Muscle of back (tissue), 13 donors: ENCODE measurements at places on chromosomes 6 and 20.

DNA sequence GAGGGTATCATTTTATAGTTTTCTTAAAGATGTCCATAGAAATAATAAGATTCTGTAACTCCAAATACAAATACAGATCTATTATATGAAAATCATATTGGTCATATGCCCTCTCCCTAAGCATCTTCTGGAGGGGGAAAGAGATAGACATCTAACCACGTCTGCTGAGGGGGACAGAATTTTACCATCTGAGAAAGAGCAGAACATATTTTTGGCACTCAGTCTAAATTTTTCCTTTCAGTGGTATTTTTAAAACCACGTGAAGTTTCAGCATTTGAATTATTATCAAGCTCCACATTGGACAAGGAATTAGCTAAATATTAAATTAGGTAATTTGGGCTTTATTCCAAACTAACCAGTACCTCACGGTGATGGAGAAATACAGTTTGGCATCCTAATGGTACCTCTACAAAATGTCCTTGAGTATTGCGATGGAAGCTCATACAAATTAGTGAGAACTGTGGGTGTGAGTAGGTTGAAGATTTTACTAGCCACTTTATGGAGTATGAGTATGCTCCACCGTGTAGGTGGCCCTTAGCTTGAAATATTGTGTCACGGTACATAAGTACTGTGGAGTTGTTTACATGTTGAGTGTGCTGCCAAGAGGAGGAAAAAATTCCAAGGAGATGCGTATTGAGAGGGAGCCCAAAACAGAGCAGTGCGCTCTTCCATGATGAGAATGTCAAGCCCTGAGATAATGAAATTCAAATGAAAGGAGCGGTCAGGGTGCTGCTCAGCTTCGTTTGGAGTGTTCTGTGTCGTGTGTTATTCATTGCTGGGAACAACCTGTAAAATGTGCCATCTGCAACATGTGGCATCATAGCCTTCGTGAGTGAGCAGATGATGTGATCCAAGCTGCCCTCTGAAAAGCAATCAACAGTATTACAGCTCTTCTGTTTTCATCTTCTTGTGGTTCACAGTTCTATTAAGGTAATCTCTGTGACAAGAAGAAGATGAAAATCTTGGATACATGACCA, 48.4 kb upstream of the PHACTR2 start:
- peak; percentile 26 for DNase-seq

DNA sequence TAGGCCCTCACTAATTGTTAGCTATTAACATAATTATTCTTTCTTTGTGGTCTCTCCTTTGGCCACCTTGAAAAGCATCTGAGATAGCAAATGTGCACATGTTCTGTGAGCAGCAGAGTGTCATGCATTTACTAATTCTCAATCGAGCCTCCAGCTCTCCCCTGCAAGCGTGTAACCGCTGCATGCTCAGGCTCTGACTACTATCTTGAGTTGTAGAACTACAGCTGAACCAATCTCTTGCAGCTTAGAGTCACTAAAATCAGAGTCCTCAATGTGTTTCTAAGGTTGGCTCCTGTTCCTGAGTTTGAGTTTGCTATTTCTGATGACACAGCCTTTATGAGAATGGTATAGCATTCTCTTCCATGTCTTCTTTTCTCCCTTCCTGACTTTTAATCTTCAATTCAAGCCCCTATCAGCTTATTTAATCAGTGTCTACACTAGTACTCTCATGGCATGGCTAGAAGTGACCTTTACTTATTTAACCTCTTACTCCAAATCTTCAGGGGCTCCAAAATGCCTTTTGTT, 65.5 kb downstream of the PPP1R3G start:
- no peak for DNase-seq

DNA sequence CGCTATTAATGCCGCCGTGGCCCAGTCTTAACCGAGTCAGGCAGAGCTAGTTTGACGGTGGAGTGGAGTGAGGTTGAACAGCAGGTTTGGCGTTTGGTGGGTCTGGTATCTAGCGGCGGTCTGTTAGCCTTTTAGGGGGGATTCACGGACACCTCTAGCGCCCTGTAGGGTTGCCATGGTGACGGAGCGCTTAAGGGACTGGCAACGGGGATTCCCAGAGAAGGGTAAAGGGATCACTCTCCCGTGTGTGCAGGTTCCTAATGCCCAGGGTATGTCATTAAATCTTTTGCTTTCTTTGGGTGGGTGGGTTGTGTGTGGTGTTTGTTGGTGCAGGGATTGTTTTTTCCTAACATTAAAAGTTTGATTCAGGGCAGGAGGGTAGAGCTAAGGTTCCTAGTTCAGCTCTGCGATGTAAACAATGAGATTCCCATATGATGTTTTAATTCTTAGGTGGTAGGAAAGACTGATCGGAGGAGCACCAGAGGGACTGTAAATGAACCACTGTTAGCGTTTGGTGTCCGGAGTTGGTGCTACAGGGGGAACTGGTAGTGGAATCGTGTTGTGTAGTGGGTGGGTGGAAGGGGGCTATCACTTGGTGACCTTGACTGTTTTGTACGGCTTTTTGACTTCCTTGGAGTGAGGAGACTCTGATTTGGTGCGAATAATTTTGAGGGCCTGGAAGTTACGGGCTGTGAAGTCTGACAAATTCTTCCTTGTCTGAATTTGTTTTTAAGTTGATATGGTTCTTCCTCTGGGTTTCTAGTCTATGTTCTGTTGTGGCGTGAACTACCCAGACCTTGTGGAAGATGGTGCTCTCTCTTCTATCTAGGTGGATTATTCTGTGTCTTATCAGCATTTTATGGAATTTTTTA, 5.0 kb downstream of the BRD2 start:
- DNase-seq, result peak; percentile 37

- DNase-seq, result no peak
Measured at GRCh38 chr6:83908813-83909212, 49.3 kb downstream of the CYB5R4 start.

GRCh38 chr6:62286470-62286843, 432 bp upstream of the KHDRBS2 start:
- no peak for DNase-seq

GRCh38 chr20:30949761-30950160, 307.7 kb upstream of the DEFB115 start:
- no peak for DNase-seq

- DNase-seq, result peak; percentile 37
Measured at GRCh38 chr20:5056801-5057599, 55.7 kb upstream of the SLC23A2 start.

- DNase-seq, result peak; percentile 19
Measured at GRCh38 chr20:46990017-46990595, 95.5 kb downstream of the EYA2 start.

GRCh38 chr6:108714766-108715414, 133.3 kb upstream of the ARMC2 start:
- peak; percentile 67 for DNase-seq

- DNase-seq, result no peak
Measured at GRCh38 chr20:20331817-20332216, 36.1 kb upstream of the INSM1 start.

- DNase-seq, result peak; percentile 19
Measured at GRCh38 chr6:32854376-32855178, 585 bp downstream of the PSMB9 start.

- no peak for DNase-seq
Measured at GRCh38 chr6:30836957-30837356, 47.4 kb upstream of the DDR1 start.

GRCh38 chr6:17278289-17279063, 2.7 kb upstream of the RBM24 start:
- DNase-seq, result no peak

- DNase-seq, result no peak
Measured at GRCh38 chr6:134182528-134182927, 130.1 kb upstream of the SLC2A12 start.

DNA sequence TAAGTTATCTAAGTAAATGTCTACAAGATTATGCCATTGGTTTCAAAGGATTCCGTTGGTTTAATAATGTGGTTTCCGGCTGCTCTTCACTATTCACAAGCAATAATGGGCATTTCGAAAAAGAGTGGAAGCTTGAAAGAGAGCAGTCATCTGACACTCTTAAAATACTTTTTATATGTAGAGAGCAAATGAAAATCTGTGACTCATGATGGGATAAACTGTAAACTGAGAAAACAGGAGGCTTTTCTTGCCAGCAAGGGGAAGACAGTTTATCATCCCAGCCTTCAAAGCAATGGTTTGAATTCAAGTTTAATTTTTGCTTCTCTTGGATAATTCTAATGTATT, 145.7 kb downstream of the KHDC1L start:
- no peak for DNase-seq

DNA sequence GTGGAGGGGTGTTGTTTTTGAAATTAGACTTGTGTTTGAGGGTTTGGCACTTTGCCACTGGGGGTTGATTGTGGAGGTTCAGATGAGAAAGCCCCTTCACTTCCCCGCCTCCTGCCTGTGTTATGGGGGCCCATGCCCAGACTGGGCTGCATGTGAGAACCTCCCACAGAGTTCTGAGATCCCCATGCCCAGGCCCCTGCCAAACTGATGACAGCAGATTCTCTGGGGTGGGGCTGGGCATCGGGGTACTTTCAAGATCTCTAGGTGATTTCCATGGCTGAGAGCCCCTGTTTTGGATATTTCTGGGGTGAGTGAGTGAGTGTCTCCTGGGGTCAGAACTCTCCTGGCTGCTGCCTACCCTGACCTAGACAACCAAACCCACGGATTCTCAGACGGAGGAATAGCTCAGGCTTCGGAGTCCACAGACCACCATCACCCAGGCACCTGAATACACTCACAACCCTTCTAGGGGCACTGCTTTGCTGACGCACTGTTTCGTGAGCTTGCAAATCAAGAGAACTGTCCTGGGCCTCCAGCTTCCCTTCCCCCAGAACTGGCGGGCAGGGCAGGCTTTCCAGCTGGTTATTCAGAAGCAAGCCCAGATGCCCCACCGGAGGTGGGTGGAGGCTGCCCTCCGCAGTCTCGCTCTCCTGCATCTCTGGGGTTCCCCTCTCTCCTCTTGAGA, 6.3 kb downstream of the BCAS1 start:
- DNase-seq, result no peak

GRCh38 chr20:57804470-57805250, 94.8 kb upstream of the PMEPA1 start:
- no peak for DNase-seq

- no peak for DNase-seq
Measured at GRCh38 chr6:118810420-118811027, 83.4 kb upstream of the ASF1A start.

DNA sequence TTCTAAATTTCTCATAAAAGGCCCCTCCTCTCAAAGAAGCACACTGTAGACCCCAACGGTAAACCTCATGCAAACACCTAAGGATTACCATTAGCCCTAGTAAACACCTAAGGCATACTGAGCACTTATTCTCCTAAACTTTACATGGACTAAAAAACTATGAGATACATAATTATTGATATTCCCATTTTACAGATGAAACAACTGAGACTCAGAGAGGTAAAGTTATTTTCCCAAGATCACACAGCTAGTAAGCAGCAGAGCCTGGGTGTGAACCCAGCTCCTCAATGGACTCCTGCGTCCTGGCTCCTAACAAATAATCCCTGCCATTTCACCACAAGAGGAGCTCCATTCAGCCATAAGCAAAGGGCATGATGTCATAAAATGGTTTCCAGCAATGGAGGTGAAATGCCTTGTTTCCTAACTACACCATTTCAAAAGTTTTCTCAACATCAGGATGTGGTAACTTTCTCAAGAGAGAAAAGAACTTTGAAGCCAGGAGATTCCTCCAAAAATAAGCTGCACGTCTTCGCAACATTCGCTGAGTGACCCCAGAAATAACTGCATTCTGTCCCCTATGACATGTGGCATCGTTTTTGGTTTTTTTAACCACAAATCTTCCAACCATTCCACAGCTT, 4.1 kb downstream of the ATP9A start:
- DNase-seq, result no peak

GRCh38 chr20:58898629-58899408, 46.3 kb downstream of the GNAS start:
- DNase-seq, result no peak

GRCh38 chr6:144268794-144269349, 16.3 kb upstream of the UTRN start:
- DNase-seq, result no peak

DNA sequence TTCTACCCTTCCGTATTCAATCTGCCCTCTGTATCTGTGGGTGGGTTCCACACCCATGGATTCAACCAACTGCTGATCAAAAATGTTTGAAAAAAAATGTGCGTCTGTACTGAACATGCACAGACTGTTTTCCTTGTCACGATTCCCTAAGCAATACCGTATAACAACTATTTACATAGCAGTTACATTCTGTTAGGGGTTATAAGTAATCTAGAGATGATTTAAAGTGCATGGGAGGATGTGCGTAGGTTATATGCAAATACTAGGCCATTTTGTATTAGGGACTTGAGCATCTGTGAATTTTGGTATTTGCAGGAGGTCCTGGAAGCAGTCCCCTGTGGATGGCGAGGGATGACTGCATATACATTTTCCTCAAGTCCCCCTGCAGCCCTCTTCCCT, 486.9 kb downstream of the PREX1 start:
- no peak for DNase-seq

- DNase-seq, result no peak
Measured at GRCh38 chr20:370151-370600, 10.4 kb upstream of the TRIB3 start.

DNA sequence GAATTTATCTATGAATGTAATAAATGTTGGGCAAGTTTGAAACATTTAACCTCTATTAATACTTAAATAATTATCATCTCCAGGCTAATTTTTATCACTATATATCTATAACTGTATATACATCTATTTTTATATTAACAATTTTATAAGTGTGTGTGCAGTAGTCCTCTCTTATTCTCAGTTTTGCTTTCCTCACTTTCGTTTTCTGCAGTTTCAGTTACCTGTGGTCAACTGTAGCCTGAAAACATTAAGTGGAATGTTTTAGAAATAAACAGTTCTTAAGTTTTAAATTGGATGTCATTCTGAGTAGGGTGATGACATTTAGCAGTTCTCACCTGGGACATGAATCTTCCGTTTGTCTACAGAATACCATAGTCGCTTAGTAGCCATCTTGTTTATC, 379.4 kb upstream of the MAN1A1 start:
- DNase-seq, result no peak

DNA sequence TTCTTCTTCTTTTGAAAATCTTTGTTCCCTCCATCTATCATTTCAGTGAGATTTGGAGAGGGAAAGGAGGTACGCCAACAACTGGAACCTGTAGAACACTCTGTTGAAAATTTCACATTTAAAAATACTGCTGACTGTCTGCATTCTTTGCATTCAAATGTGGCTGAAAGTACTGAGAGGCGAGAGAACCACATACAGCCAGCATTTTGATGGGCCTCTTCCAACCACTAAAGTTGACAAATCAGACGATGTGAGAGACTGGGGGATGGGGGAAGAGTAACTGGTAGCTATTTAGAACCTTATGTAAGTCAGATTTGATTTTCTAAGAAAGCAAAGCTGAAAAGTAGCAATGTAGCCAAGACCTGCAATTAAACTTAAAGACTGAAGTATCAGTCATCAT, 77.5 kb downstream of the FKBP5 start:
- DNase-seq, result peak; percentile 52

DNA sequence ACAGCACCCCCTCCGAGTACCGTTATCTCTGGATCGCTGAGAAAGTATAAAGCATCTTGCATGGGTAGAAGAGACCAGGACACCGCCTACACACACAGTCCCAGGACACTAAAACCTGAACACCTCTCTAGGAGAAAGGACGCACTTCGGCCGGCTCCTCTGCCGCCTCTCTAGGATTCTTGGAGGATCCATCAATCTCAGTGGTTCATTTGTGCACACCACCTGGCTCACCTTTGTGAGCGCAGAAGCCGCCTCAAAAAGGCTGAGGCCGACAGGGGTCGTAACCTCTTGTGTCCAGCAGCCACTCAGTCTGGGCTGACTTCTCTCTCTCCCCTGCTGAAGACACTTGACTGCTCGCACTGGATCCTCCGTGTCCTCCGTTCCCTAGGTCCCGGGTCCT, 13.5 kb downstream of the ZSCAN23 start:
- no peak for DNase-seq

GRCh38 chr20:48709744-48710143, 118.1 kb downstream of the PREX1 start:
- no peak for DNase-seq
